ENCODE measurements at places on chromosomes 4 and X.
A peak's percentile ranks its signal among the peaks of the same experiment; 100 is the strongest.

- DNase-seq, result no peak
These were observed 79.8 kb upstream of the GPM6A start for GRCh38 chr4:175891851-175892250.

GRCh38 chrX:129983575-129984110 lies 1.2 kb downstream of the BCORL1 start:
- DNase-seq, result no peak

GRCh38 chrX:97700547-97700946 lies 816.8 kb downstream of the RPA4 start:
- no peak for DNase-seq

DNA sequence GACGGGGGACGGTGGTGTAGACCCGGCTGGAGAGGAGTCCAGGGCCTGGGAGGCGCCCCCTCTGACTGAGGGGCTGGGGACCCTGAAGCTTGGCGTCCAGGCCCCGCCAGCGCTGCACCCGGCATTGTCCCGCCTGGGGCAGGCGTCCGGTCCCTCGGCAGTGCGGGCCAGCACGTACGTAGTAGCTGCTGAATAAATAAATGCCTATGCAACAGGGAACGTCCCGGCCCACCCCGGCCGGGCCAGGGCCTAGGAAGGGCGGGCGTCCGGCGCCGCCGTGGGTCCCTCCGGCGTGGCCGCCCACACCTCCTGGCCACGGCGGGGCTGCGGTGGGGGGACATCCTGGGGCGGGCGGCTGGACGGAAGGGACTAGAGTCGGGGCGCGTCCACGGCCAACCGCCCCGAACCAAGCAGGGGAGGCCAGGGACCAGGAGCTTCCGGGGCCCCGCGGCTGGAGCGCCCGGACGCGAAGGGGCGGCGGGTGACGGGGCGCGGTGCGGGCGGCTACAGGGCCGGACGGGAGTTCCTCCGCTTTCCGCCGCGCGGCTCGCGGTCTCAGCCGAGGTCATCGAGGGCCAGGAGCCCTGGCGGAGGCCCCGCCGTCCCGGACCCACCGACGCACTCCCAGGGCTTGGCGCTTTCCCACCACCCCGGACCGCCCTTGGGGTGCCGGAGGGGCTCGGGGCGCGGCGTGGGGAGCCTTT lies 886 bp upstream of the WWC2 start:
- no peak for DNase-seq

DNA sequence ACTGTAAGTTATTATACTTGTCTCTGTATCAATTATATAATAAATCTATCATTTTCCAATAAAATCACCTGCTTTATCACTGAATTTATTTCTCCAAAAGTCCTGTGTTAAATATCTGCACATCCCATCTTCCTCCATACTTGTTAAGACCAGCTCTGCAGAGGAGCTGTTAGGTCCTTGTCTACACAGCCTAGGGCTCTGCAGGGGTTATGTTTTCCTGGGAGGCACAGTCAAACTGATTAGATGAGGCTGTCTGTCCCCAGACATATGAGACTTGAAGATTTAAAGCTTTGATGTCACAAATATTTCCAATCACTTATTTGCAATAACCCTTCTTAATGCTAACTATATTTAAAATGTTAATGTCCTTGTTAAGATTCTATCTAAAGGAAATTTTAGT lies 446.8 kb downstream of the TRAM1L1 start:
- DNase-seq, result no peak

GRCh38 chr4:164169591-164169990 lies 584.3 kb upstream of the SMIM31 start:
- no peak for DNase-seq

DNA sequence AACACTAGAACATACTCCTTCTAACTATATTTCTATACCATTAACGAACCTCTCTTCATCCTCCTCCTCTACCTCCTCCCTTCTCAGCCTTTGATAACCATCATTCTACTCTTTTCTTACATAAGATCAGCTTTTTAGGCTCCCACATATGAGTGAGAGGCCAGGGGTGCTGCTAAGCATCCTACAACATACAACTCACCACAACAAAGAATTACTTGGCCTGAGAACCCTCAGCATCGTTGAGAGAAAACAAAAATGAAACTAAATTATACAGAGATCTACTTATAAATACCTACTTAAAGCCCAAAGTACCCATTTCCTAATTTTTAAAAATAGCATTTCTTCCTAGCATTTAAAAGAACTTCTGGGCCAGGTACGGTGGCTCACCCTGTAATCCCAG lies 77.7 kb downstream of the CC2D2A start:
- no peak for DNase-seq

DNA sequence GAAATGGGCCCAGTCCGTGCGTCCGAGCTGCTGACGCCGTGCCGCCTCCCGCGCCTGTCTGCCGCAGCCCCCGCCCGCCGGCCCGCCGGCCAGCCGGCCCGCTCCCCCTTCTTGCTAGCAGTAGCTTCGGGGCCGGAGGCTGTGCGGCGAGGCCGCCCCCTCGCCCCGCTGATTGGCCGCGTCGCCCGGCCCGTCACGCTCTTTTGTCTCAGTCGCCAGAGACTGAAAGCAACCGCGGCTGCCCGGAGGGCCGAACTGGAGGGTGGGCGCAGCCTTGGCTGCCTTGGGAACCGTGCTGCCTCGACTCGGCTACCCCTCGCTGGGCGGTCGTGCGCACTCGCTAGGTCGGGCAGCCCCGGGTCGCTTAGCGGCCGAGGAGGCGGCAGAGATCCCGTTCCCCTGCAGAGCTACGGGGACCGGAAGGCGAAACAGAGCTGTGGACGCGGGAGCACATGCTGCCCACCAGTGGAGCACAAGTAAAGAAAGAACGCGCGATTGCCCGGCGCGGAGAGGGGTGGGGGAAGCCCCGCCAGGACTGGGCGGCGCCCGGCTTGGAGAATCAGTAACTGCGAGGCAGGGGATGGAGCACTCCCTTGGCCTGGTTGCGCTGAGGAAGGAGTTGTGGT lies at the start of gene ZCCHC18:
Gene ZCCHC18 (plus strand): TSS at position 198 of the 626 bp plus-strand sequence. CDS start 1,589 bp downstream, outside the sequence.
- peak; percentile 33 for DNase-seq

- DNase-seq, result no peak
These were observed 52.1 kb downstream of the IDS start for GRCh38 chrX:149453030-149453429.

DNA sequence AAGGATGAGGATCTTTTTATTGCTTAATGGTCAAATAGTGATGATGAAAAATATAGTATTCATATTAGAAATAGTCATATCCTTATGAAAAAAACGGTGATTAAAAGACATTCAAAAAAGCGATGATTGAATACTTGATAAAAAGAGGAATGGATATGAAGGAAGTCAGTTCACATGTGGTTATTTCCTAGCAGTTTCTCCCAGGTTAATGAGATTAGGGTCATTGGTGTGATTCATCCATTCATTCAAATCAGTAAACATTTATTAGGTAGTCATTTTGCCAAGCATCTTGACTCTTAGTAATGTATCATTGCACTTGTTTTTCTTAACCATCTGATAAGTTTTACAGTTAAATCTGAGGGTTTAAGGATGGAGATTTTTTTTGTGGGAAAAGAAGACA lies 294.1 kb downstream of the ARHGAP24 start:
- DNase-seq, result no peak

DNA sequence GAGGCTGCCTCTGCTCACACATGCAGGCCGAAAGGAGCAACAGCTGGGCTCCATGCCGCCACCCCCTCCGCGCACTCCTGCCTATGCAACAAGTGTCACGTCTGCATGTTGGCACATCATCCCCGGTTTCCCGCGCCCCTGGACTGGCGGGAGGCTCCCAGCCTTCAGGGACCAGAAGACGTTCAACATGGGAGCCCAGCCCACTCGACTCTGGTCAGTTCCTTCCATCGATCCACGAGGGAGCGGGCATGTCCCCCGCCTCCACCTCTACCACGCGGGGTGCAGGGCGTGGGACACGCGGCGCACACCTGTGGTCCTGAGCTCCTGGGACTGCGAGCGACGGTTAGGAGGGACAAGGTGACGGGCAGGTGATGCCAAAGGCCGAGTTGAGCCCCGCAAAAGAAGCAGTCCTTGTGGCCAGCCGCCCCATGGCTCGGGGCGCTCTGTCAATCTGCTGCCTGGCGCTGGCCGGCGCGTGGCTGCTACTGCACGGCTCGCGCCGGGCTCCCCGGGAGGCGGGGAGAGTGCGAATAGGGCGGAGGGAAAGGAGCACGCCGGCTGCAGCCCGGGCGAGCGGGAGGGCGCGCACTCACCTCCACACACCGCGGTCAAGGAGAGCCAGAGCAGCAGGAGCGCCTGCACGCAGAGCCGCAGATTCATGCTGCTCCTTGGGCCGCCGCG lies 645 bp downstream of the APLN start:
- no peak for DNase-seq

DNA sequence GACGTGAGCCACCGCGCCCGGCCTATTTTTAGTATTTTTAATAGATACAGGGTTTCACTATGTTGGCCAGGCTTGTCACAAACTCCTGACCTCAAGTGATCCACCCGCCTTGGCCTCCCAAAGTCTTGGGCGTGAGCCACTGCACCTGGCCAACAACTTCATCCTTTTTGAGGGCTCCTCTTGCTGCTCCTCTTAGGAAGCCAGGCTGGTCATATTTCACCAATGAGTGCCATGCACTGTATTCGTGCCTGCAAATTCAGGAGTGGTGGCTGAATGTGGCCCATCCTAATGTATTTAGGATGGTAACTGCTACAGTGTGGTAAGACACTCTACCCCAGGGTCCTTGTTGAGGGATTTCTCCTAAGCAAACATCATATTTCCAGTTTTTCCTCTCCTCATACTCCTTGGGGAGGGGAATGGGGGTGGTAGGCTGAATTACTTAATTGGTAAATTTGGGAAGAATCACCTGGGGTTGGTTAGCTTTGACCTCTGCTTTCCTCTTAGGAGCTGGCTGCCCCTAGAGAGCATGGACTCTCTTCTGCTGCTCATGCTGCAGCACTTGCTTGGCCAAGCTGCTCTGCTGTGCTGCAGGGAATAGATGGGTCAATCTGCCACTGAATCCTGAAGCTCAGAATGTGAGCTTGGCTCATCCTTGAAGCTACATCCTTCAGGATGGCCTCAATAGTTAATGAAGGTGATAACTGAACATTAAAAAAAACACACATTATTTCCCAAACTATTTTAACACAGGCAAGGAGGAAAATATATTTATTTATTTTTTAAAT lies 167.4 kb downstream of the HS3ST1 start:
- no peak for DNase-seq

- DNase-seq, result no peak
These were observed 108.6 kb upstream of the NDST4 start for GRCh38 chr4:115222061-115222460.

DNA sequence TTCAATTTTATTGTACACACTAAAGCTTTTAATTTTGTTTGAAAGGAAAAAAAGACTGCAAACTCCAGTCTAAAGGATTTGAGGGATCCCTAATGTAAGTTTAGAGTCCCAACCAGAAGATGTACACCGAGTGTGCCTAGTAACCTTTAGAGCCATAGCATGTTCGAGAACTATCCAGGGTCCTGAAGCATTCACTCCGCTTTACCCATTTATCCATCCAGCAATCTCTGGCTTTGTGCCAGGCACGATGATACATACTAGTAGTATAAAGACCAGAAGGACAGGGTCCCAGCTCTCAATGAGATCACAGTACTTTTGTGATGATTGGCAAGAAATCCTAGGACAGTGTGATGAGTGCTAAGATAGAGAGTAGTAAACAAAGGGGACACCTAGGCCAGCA lies 168.7 kb downstream of the STK32B start:
- DNase-seq, result no peak

DNA sequence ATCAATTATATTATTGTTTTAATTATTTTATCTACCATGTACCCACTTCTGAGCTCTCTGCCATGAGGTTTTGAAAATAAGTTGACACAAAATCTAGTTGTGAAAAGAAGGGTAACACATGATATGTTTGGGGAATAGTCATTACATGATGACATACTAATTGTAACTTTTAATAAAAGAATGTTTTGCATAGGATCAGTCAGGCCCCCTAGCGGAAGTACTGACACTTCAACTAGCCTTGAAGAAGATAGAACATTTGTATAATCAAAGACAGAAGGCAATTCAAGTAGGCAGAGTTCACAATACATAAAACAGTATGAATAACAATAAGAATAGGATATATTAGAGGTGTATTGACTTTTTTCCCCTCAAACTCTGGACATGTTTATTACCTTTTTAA lies 1191.0 kb upstream of the AGA start:
- DNase-seq, result no peak

DNA sequence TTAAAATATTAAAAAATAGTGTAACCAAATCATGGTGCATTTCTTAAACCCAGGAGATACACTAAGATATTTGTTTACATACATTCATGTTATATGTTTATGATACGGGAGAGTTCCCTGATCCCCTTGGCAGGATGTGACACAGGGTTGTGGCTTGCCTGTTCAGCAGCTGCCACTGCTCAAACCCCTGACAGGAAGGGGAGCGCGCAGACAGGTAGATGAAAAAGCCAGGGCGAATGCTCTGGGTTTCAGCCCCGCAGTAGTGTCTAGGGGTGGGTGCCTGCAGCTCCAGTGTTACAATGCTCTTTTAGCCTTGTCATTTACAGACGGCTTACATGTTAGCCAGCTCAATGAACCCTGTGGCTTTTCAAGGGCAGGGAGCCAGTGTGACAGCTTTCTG lies 1343.8 kb upstream of the IGFBP7 start:
- no peak for DNase-seq

DNA sequence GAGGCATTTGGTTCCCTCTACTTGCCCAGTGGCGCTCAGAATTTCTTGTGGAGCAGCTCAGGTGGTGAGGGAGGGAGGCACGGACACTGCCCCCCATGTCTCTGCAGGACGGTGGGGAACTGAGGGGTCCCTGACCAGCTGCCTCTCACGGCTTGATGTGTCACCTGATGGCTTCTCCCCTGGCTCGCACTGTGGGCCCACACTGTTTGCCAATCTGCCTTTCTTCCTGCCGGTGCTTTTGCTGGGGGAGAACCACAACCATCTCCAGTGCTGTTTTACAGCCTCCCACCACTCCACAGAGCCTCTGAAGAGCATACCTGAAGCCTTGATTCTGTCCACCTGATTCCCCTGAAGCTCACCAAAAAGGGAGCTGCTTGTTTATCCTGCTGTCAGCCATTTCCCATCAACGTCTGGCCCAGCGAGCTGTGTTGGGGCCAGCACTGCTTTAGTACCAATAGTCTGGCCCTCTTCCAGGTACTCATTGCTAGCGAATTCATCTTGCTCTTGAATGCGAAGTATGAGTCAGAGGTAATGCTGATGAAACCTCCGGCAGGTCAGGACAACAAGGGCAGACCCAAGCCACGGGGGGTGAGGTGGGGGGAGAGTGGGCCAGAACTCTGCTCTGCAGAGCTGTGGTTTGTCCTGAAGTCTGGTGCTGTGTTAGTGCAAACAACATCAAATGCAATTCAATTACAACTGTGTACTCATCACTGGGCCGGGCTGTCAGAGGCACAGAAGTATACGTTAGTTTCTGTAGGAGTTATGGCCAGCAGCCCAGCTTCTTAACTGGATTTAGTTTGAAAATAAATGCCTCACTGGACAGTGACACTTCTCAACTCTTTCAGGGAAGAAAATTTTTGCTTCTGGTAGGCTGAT lies 208.3 kb upstream of the JADE1 start:
- no peak for DNase-seq

- DNase-seq, result no peak
These were observed 14.3 kb downstream of the CCDC22 start for GRCh38 chrX:49249616-49250015.

Data from iPS DF 6.9 (cell line).